PC-9 (cell line): ENCODE measurements at places on chromosomes 16 and 17. TPM values are rescaled to one million over a fixed set of nuclear protein-coding genes. Genes with fewer than 3 reads are reported as not detected.
A peak's percentile ranks its signal among the peaks of the same experiment; 100 is the strongest.

- peaks cover 100% of the 10 kb centered on the region for H3K27me3 ChIP-seq
- no peaks in the 10 kb centered on the region for H3K36me3 ChIP-seq
- H3K4me3 ChIP-seq: no peak overlapping the region
- H3K4me1 ChIP-seq: no peaks in the 10 kb centered on the region
- no peak for DNase-seq
These were observed 321.4 kb downstream of the FOXL1 start for GRCh38 chr16:86899757-86900156.

- no peaks in the 10 kb centered on the region for H3K4me1 ChIP-seq
- H3K4me3 ChIP-seq: no peak overlapping the region
- no peak for DNase-seq
- H3K27ac ChIP-seq: no peak overlapping the region
- no peaks in the 10 kb centered on the region for H3K36me3 ChIP-seq
- peaks cover 65% of the 10 kb centered on the region for H3K27me3 ChIP-seq
These were observed 20.6 kb upstream of the SLC35G3 start for GRCh38 chr17:35214631-35215273.

DNA sequence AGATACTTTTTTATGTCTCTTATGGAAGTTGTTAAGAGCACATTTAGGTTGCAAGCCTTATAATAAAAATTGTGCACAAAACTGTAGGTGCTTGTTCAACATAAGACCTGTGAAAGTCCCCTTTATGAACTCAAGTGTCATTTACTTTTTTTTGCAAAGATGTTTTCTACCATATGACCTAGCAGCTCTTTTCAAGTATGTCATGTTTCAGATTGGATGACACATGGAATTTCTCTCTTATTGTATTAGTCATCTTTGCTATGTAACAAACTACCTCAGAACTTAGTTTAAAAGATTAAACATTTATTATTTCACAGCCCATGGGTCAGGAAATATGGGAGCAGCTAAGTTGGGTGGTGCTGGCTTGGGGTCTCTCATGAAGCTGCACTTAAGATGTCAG lies 57.9 kb downstream of the PHKB start:
- no peaks in the 10 kb centered on the region for H3K27me3 ChIP-seq
- no peak overlapping the region for H3K4me3 ChIP-seq
- H3K36me3 ChIP-seq: 0 out of 2 replicates have a peak, but pooled peaks cover 9% of the 10 kb centered on the region
- H3K4me1 ChIP-seq: no peaks in the 10 kb centered on the region
- no peak for DNase-seq

- peaks cover 37% of the 10 kb centered on the region for H3K4me1 ChIP-seq
- peak; percentile 63 for DNase-seq
- peak overlapping the region; percentile 53 for H3K27ac ChIP-seq
- no peak overlapping the region for H3K4me3 ChIP-seq
- no peaks in the 10 kb centered on the region for H3K27me3 ChIP-seq
- peaks cover 7% of the 10 kb centered on the region; the same call in 1 of the 2 replicates for H3K36me3 ChIP-seq
These were observed 27.7 kb upstream of the CLEC18B start for GRCh38 chr16:74448990-74449389.

DNA sequence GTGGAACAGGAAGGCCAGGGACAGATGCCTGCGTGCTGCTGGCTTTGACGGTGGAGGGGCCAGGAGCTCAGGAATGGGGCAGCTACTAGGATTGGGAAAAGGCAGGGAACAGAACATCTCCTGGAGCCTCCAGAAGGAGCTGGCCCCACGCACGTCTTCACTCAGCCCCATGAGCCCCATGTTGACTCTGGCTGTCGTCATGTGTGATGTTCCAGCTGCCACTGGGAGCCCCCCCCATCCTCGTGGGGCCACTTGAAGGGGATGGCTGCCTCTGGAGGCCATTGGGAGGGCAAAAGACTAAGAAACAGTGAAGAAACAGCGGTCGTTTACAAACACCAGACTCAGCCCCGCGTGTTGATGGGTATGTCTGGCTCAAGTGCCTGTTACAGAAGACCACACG lies 18.5 kb upstream of the APRT start:
- no peaks in the 10 kb centered on the region for H3K27me3 ChIP-seq
- no peak overlapping the region for H3K4me3 ChIP-seq
- no peaks in the 10 kb centered on the region for H3K36me3 ChIP-seq
- H3K27ac ChIP-seq: no peak overlapping the region

- no peak for DNase-seq
- no peak overlapping the region for H3K27ac ChIP-seq
- H3K27me3 ChIP-seq: no peaks in the 10 kb centered on the region
- no peak overlapping the region for H3K4me3 ChIP-seq
- H3K36me3 ChIP-seq: peaks cover 41% of the 10 kb centered on the region
These were observed 33.1 kb downstream of the MEAK7 start for GRCh38 chr16:84471316-84471715.

GRCh38 chr17:49915670-49916069 lies 53.3 kb upstream of the DLX4 start:
- H3K27me3 ChIP-seq: no peaks in the 10 kb centered on the region
- H3K27ac ChIP-seq: no peak overlapping the region
- peaks cover 47% of the 10 kb centered on the region for H3K4me1 ChIP-seq
- H3K4me3 ChIP-seq: no peak overlapping the region

- no peaks in the 10 kb centered on the region for H3K4me1 ChIP-seq
- H3K36me3 ChIP-seq: peaks cover 9% of the 10 kb centered on the region; the same call in 1 of the 2 replicates
- no peak for DNase-seq
- H3K27me3 ChIP-seq: no peaks in the 10 kb centered on the region
- no peak overlapping the region for H3K27ac ChIP-seq
These were observed 79.3 kb downstream of the AATF start for GRCh38 chr17:37028040-37028439.

- no peaks in the 10 kb centered on the region for H3K27me3 ChIP-seq
- H3K27ac ChIP-seq: no peak overlapping the region
- H3K4me1 ChIP-seq: peaks cover 15% of the 10 kb centered on the region
- DNase-seq: no peak
These were observed 1.9 kb downstream of the BAIAP3 start for GRCh38 chr16:1335211-1335971.

GRCh38 chr17:61291451-61292285 lies 108.0 kb upstream of the TBX2 start:
- no peaks in the 10 kb centered on the region for H3K36me3 ChIP-seq
- no peak for DNase-seq
- no peak overlapping the region for H3K27ac ChIP-seq
- H3K4me1 ChIP-seq: no peaks in the 10 kb centered on the region

DNA sequence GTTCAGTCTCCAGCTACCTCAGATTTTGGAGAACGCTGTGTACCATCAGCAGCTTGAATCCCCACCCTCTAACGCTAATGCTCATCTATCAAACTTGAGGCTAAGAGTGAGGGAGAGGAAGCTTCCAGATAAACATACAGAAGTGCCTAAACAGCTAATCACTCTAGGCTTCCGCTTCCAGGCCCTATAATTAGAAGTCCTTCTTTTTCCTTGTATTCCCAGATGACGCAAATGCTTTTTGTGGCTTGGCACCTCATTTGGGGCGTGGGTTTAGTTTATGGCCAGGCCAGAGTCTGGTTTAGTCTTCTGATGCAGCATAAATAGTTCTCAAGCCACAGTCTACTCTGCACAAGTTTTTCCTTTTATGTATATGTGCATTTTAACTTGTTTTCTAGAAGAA lies 263.4 kb downstream of the BCAS3 start:
- H3K27ac ChIP-seq: no peak overlapping the region
- no peaks in the 10 kb centered on the region for H3K27me3 ChIP-seq
- H3K36me3 ChIP-seq: no peaks in the 10 kb centered on the region
- no peaks in the 10 kb centered on the region for H3K4me1 ChIP-seq
- DNase-seq: no peak

DNA sequence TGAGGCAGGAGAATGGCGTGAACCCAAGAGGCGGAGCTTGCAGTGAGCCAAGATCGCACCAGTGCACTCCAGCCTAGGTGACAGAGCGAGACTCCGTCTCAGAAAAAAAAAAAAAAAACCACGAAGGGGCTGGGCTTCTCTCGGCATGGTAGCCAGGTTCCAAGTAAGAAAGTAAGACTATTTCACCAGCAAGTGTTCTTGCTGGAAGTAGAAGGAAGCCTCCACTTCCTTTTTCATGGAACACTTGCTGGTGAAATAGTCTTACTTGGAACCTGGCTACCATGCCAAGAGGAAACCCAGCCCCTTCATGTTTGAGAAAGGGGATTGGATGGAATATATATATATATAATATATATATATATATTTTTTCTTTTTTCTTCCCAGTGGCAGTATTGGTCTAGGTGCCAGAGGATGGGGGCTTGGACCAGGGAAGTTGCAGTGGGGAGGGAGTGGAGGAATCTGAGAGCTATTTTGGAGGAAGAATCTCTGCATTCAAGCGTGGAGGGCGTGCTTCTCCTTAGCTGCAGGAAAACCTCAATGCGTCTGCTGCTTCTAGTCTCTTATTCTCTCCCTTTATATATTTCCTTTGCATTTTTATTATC lies 7.2 kb upstream of the N4BP1 start:
- H3K4me3 ChIP-seq: no peak overlapping the region
- DNase-seq: no peak
- no peaks in the 10 kb centered on the region for H3K27me3 ChIP-seq

DNA sequence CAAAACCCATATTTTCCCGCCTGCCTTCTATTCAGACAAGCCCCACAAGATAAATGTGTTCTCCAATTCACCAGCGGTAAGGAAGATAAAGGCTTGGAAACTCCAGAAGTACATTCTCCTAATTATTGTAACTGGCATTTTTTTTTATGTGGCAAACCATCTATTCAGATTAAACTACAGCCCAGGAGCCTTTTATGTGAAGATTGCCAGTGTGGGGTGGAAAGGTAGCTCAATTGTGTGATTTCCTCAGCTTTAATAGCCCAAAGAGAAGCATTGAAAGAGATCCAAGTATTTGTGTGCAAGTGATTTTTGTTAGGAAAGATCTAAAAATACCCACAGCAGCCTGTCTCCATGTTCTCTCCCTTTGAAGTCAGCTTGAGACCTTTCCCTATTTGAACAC lies 451.4 kb upstream of the CCL2 start:
- no peak for DNase-seq
- no peaks in the 10 kb centered on the region for H3K36me3 ChIP-seq

DNA sequence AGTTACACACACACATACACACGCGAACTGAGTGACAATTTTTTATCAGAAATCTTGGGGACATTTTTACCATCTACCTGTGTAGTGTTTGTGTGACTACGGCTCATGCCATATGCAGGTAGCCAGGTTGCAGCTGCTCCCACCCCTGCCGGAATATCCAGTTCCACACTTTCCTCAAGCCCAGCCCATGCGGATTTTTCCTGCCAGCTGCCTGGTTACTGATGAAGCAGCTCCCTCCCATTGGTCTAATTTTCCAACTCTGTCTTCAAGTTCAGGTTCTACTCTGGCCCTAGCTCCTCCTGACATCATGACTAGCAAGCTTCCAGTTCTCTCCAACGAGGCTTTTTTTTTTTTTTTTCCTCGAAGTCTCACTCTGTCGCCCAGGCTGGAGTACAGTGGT lies 4.8 kb downstream of the GSG1L2 start:
- DNase-seq: no peak
- no peaks in the 10 kb centered on the region for H3K27me3 ChIP-seq
- no peak overlapping the region for H3K4me3 ChIP-seq
- no peak overlapping the region for H3K27ac ChIP-seq
- H3K4me1 ChIP-seq: peaks cover 13% of the 10 kb centered on the region
- no peaks in the 10 kb centered on the region for H3K36me3 ChIP-seq

GRCh38 chr17:61076621-61077031 lies 323.0 kb upstream of the TBX2 start:
- H3K36me3 ChIP-seq: no peaks in the 10 kb centered on the region
- no peak overlapping the region for H3K4me3 ChIP-seq
- no peak for DNase-seq
- no peak overlapping the region for H3K27ac ChIP-seq

DNA sequence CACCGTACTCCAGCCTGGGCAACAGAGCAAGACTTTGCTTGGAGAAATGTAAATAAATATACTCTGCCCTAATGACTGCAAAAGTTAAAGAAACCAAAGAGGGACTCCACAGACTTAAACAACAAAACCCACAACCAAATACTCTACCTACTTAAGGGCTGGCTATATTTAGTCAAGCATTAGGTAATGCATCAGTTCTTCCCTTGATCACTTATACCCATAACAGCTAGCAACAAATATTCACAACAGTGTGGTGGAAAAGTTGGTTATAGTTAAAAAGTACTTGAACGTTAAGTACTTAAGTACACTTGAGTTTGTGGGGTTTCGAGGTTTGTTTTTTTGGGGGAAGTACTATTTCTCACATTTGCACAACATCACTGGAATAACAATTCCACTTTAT lies 5.4 kb upstream of the HEXIM2 start:
- no peak overlapping the region for H3K4me3 ChIP-seq
- peaks cover 7% of the 10 kb centered on the region; the same call in 1 of the 2 replicates for H3K36me3 ChIP-seq
- no peak for DNase-seq

DNA sequence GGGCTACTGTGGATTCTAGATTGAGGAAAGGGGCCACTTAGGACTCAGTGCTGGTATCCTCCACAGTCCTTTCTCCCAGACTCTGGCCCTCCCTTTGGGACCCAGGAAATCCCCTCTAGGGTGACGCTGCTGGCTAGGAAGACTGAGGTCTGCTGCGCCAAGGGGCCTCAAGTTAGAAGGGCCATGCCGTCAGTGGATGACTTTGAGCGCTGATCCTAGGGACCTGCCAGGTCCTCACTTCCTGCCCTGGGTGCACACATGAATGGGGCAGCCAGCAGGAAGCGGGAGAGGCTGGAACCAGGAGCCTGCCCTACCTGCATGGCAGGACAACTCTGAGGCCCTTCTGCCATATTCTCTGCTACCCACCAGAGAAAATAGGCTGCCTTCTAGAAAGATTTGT lies 145.0 kb downstream of the RAB11FIP4 start:
- H3K27ac ChIP-seq: no peak overlapping the region
- no peak overlapping the region for H3K4me3 ChIP-seq
- no peaks in the 10 kb centered on the region for H3K27me3 ChIP-seq
- H3K4me1 ChIP-seq: no peaks in the 10 kb centered on the region
- no peak for DNase-seq

DNA sequence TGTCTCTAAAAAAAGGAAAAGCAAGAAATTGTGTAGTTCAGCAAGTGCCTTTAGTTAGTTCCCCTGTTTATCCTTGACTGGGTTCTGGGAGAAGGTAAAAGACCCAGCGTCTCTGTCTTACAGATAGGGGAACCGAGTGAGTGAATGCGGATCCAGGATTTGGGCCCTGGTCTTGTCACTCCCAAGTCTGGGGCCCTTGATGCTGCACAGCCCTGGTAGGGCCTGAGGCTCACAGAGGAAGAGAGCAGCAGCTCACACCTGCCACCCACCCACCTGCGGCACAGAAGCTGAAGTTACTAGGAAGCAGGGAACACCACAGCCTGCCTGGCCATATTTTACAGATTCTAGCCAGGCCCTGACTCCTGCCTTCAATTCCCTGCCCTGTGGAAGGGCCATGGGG lies 22.2 kb downstream of the LASP1 start:
- H3K27ac ChIP-seq: no peak overlapping the region
- H3K27me3 ChIP-seq: no peaks in the 10 kb centered on the region
- peaks cover 30% of the 10 kb centered on the region for H3K4me1 ChIP-seq
- no peak for DNase-seq
- peaks cover 34% of the 10 kb centered on the region; the same call in 1 of the 2 replicates for H3K36me3 ChIP-seq
- H3K4me3 ChIP-seq: no peak overlapping the region

- no peaks in the 10 kb centered on the region for H3K36me3 ChIP-seq
- H3K27ac ChIP-seq: no peak overlapping the region
- no peaks in the 10 kb centered on the region for H3K4me1 ChIP-seq
- H3K27me3 ChIP-seq: peaks cover 19% of the 10 kb centered on the region; the same call in 1 of the 2 replicates
These were observed 458.0 kb upstream of the ASIC2 start for GRCh38 chr17:33750943-33751701.

- H3K36me3 ChIP-seq: no peaks in the 10 kb centered on the region
- no peak within 1 kb of the TSS for H3K4me3 ChIP-seq
- DNase-seq: no peak
- H3K27me3 ChIP-seq: 0 out of 2 replicates have a peak, but pooled peaks cover 7% of the 10 kb centered on the region
These were observed at the start of the genes ABI3 and GNGT2 for GRCh38 chr17:49210158-49211029. ABI3 (plus strand) TSS chr17:49210707; CDS start chr17:49210725, 18 bp downstream. GNGT2 (minus strand) TSS chr17:49210574; CDS start chr17:49207422, 3,152 bp downstream.

Gene CCL23
- not detected in 2 replicates for total RNA-seq

Gene NFATC2IP
- total RNA-seq: 72.3 and 73.0 TPM in 2 replicates

Gene KRT31
- total RNA-seq: not detected in 2 replicates

Gene TMIGD1
- total RNA-seq: not detected in 2 replicates

Gene GRIN2A
- total RNA-seq: not detected in 2 replicates
